RPMI7951 (cell line): ENCODE measurements at places on chromosomes 6 and 20. TPM values are rescaled to one million over a fixed set of nuclear protein-coding genes. Genes with fewer than 3 reads are reported as not detected.

The SIM1 gene
- total RNA-seq, result not detected in 2 replicates

The FOXS1 gene
- total RNA-seq, result 0.24 and 0.39 TPM in 2 replicates

The PAK1IP1 gene
- total RNA-seq, result 34.0 and 37.1 TPM in 2 replicates

The PHF3 gene
- 28.9 and 35.7 TPM in 2 replicates for total RNA-seq

The NFS1 gene
- total RNA-seq, result 42.8 and 53.4 TPM in 2 replicates

The RBPJL gene
- not detected in 2 replicates for total RNA-seq
